ENCODE measurements at places on chromosomes 16 and 17.

DNA sequence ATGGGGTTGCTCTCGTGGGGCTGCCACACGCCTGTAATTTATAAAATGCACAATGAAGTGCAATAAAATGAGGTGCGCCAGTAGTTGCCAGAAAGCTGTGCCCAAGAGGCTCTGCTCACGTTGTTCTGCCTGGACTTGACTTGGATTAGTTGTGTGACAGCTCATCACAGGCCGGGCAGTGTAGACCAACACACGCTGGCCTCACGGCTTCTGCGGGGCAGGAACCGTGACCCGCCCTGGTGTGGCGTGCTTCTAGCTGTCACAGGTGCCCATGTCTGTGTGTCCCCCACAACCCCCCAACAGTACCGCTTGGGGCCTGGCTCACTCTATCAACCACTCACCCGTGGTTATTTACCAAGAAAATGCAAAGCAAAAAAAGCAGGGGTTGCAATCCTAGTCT is 112.2 kb upstream of the ZNF750 start:
- DNase-seq, result no peak

- DNase-seq, result no peak
Observed at GRCh38 chr17:70137451-70138230, 31.7 kb upstream of the KCNJ2 start.

GRCh38 chr17:37488607-37489196 is 989 bp upstream of the DUSP14 start:
- peak; percentile 28 for DNase-seq

GRCh38 chr16:77660311-77660710 is 62.0 kb upstream of the NUDT7 start:
- DNase-seq, result no peak
